Stimulated activated CD4-positive, alpha-beta T cell treated with anti-CD3 and anti-CD28 coated beads, TNF-alpha, amount 100 ng/mL, for 1 hour (primary cell): ENCODE measurements at places on chromosomes 1 and 21.

DNA sequence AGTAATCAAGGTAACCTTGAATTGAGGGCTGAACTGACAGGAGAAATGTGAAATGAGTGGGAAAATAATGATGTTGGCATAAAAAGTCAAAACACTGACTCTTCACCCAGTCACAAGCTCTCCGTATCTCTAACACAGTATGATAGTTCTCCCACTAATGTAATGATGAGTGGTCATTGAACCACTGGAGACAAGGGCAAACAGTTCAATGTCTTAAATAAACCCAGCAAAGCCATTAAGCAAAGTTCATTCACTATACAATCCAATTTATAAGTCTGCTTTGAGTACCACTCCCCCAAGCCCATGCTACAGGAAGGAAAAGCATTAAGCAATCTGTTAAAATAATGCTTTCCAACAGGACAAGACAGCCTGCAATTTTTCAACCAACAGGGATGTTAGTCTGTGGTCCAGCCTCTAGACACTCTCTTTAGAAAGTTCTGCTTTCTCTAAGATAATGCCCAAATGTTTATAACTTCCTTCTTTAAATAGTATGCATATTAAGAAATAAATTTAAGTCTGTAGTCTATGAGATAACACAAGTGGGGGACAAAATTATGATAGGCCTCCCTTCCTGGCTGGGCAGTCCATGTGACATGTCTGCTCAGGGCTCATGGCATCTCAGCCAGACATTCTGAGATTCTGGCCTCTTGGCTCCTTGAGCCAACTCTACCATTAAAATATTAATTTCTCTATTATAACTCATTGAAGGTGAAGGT lies 25.5 kb upstream of the DDAH1 start:
- DNase-seq = no peak

DNA sequence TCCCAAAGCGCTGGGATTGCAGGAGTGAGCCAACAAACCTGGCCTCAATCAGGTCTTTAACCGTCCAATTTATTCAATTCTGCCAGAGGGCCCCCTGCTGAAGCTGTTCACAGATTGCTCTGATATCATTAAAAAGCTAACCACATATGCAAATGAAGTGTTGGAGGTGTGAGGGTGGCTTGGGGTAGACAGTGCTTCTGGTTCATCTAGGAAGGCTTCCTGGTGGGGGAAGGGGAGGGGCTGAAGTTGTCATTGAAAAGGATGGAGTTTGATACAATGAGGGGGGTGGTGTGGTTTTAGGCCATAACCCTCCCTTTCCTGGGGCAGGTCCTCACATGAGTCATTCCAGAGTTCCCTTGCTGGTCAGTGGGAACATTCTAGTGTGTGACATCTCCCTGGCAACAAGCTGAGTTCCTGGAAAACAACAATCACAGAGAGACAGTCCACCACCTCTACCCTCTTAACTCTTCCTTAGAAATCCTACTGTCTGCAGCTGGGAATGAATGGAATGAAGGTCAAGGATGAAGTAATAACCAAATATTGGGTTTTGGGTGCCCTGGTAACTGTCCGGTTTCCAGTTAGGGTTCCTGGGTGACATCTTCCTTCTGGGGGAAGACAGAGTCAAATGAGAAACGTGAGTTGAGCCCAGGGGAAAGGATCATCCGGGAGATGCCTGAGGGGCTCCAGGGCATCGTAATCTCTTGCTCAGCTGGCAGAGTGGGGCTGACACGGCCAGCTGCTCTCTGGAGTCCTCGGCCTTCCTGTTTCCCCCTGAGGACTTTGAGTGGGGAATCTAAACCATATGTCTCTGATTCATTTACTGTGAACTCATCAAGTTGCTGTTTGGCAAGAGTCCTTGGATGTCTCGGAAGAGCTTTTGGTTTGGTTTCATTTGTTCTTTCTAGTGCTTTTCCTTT lies 32.2 kb downstream of the BATF3 start:
- DNase-seq = no peak

DNA sequence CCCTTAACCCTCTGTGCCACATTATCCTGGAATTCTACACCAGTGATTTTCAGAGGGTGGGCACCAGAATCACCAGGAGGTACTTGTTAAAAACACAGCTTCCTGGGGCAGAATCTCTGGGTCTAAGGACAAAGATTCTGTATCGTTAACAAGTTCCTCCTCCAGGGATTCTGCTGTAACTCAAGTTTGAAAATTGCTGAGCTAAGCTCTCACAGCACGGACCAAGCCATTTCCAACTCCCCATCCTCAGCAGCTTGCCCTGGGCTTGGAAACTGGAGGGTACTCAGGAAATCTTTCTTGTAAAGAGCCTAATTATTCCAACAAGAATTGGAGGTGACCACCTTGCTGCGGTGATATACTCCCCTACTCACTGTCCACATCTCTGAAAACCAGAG lies 48.8 kb downstream of the TMCO4 start:
- DNase-seq = no peak

GRCh38 chr1:183933528-183934179 lies 103.9 kb downstream of the COLGALT2 start:
- DNase-seq = no peak

GRCh38 chr21:28309596-28309995 lies 683.1 kb downstream of the LTN1 start:
- DNase-seq = no peak

DNA sequence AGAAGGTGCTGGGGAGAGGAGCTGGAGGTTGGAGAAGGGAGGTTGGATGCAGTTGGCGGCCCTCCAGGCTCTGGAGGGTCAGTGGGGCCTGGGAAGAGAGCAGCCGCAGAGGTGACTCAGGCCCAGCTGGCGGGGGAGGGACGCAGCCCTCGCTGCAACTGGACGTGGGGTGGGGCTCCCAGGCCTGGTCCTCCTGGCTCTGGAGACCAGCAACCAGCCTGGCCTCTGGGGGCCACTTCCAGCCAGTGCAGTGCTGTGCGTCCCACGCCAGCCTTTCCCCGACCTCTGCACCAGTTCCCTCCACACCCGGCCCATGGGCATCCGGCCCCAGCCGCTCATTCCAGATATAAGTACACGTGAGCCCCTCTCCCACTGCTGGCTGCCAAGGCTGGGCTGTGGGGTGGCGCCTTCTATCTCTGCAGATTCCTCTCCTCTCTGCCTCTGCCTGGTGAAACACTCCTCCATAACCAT lies 38.0 kb upstream of the COL18A1 start:
- no peak for DNase-seq
